Caudate nucleus (tissue), 63 donors: ENCODE measurements at places on chromosomes 5 and 9.
A peak's percentile ranks its signal among the peaks of the same experiment; 100 is the strongest.

- no peak for DNase-seq
These were observed 61.2 kb upstream of the ZFR start for GRCh38 chr5:32505756-32506155.

- no peak for DNase-seq
These were observed 60.8 kb upstream of the GARNL3 start for GRCh38 chr9:127203681-127204327.

GRCh38 chr9:120646948-120647347 is 67.0 kb upstream of the CDK5RAP2 start:
- DNase-seq, result no peak

DNA sequence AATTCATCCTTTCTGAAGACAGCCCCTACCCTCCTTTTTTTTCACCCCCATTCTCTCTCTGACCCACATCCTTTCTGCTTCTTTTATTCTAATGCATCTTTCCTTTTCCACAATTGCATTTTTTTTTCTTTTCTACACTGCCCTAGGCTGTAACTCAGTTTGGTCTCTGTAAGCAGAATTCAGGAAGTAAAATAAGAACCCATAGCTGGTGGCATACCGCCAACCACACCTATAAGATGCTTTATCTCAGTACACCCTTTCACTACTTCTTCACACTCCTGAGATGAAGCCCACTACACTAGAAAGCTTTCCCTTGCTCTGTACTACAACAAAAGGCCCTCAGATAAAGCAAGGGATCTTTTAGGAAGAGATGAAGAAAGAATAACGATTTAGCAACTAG is 16.1 kb upstream of the TSSK1B start:
- no peak for DNase-seq

DNA sequence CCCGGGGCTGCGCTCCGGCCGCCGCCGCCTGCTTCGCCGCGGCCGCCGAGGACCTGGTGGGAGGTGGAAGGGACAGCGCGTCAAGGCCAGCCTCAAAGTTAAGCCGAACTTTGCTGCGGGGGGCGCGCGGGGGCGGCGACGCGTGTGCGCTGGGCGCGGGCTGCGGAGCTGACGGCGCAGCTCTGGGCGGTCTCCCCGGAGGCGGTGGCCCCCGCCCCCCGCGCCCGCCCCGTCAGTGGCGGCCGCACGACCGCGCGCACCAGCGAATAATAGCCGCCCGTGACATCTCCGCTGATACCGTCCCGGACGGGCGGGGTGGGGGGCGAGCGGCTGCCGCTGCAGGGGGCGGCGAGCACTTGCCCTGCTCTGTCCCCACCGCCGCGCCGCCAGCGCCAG is 579 bp upstream of the FAM78A start:
- no peak for DNase-seq

- DNase-seq, result peak; percentile 68
These were observed 1.3 kb upstream of the ABCA2 start for GRCh38 chr9:137029058-137029936.

GRCh38 chr5:4113905-4114304 is 518.3 kb downstream of the IRX1 start:
- DNase-seq, result no peak

- no peak for DNase-seq
These were observed 23.2 kb upstream of the RNF20 start for GRCh38 chr9:101510459-101510858.

DNA sequence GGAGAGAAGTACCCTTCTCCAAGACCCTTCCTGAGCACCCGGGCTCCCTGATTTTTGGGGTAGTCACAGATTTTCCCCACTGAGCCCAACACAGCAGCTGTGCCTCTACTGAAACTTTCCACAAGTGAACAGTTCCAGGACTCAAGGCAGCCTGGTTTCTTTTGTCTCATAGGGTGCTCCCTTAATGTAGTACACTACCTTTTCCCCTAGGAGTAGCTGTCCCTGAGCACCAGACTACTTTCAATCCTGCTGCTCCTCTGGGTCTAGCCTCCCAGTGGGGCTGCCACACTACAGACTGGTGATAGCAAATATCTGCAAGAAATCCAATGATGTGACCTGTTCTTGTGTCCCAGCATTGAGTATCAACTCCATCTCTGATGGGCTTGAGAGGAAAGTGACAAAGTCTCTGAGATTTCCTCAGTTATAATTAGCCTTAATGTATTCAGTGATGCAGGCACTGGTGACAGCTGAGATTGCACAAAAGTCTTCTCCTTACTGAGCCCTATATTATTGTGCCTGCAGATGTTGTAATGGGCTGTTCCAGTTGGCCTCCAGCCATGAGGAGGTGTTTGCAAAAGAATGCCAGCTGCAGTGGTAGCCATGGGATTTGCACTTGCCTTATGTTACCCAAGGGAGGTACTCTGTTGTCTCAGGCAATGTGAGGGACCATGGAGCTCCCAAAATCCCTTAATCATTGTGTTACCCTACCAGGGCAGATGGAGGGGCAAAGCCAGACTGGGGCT is 1802.5 kb downstream of the EFNA5 start:
- no peak for DNase-seq
